Osteocyte (in vitro differentiated cells): ENCODE measurements at places on chromosomes 16 and 17.

GRCh38 chr16:88568710-88569613, 1.2 kb upstream of the ZC3H18 start:
- DNase-seq = no peak

- DNase-seq = no peak
Observed at GRCh38 chr16:56370875-56371659, 54.3 kb downstream of the AMFR start.

GRCh38 chr17:1554751-1555540, 7.6 kb downstream of the PITPNA start:
- no peak for DNase-seq

DNA sequence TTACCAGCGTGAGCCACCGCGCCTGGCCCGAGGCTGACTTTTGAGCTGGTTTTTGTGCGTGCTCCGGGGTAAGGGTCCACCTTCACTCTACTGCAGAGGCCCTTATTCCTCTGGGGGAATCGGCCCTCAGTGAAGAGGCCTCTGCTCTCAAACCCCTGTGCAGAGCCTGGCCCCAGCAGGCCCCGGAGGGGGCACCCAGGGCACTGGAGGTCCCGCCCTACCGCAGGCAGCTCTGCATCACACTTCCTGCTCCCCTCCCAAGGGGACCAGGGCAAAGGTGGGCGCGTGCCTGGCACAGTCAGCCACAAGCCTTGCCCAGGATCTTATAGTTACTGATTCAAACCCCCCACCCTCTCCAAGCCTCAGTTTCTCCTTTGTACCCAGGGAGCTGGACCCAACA, 3.6 kb upstream of the UBE2I start:
- no peak for DNase-seq

DNA sequence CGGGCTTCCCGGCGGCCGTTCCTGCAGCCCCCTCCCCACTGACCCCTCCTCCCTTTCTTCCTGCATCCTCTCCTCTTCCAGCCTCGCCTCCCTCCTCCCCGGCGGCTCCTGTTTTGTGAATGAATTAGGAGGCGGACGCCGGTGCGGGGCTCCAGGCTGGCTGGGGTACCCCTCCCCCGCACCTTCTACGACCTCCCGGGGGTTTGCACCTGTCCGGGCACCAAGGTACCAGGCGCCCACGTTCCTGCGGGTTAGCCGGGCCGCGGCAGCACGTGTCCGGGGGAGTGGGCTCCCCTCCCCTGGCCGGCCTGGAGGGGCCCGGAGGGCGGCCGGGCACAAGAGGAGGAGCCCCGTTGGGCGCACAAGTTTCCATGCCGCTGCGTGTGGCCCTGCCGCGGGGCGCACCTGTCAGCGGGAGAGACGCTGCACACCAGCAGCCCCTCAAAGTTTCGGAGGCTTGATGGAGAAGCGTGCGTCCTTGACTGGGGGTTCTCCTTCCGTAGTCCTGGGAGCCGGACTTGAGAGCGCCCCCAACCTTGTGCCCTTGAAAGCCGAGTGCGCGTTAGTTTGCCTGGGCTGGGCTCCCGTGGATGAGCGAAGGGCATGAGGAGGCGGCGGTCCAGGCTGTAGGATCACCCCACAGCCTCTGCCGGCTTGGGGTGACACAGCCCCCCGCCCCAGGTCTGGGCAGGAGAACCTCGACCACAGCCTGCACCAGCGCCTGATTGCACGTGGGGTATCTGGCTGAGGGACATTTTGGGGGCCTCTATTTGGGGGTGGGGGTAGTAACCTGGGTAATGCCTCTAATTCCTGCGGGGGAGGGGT, 1.2 kb downstream of the HAS3 start:
- no peak for DNase-seq
